Ovary (tissue), 10 donors: ENCODE measurements at places on chromosomes 13 and 19. TPM values are rescaled to one million over a fixed set of nuclear protein-coding genes. Genes with fewer than 3 reads are reported as not detected.

- DNase-seq: peak; percentile 88
Observed at GRCh38 chr19:7928741-7929701, 3.1 kb upstream of the CTXN1 start.

GRCh38 chr13:46401432-46401831, 14.4 kb upstream of the RUBCNL start:
- DNase-seq: no peak

DNA sequence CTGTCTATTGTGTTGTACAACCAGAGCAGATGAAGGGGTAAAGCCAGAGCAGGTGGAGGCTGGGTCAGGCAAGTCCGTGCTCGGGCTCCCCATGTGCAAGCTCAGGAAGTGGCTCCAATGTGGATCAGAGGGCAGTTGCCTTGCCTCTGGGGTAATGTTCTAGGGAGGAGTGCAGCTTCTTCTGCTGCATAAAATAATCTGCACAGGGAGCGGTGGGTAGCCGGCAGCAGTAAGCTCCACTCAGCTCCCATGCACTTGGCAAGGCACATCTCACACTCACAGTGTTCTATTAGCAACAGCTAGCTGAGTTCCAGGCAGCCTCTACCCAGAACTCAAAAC, 565.3 kb upstream of the SLITRK1 start:
- DNase-seq: no peak

DNA sequence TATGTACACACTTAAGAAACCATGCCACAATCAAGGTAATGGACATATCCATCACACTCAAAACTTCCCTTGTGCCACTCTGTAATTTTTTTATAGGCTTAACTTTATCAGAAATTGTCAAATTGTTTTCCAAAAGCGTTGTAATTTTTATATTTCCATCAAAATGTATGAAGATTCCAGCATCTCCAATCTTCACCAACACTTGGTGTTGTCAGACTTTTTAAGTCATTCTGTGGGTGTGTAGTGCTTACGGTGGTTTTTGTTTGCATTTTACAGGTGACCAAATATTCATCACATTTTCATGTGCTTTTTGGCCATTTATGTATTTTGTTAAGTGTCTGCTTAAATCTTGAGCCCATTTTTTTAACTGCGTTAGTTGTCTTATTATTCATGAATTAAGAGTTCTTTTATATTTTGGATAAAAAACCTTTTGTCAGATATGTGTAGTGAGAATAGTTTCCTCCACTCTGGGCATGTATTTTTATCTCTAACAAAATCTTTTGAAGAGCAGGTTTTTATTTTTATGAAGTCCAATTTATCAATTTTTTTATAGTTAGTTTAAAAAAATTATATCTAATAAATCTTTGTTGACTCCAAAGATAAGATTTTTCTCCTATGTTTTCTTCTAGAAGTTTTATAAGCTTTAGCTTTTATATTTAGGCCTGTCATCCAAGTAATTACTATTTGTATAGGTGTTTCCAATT, 4.6 kb upstream of the ZNF45 start:
- DNase-seq: no peak

DNA sequence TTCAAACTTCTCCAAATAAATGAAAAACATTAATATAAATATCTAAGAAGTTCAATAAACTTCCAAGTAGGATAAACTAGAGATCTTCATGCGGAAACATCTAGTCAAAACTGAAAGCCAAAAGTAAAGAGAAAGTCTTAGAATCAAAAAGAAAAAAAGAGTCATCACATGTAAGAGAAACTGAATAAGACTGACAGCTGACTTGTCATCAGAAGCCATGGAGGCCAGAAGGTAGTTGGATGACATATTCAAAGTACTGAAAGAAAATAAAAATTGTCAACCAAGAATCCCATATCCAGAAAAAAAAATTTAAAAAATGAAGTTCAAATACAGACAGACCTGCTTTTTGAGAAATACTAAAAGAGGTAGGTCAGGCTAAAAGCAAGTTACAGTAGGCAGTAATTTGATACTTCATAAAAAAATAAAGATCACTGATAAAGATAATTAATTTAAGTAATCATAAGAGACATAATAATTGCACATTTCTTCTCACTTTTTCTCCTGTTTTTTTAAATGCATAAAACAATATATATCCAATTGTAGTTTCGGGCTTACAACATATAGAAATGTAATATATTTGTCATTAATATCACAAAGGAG, 327.6 kb upstream of the PCDH9 start:
- DNase-seq: no peak

DNA sequence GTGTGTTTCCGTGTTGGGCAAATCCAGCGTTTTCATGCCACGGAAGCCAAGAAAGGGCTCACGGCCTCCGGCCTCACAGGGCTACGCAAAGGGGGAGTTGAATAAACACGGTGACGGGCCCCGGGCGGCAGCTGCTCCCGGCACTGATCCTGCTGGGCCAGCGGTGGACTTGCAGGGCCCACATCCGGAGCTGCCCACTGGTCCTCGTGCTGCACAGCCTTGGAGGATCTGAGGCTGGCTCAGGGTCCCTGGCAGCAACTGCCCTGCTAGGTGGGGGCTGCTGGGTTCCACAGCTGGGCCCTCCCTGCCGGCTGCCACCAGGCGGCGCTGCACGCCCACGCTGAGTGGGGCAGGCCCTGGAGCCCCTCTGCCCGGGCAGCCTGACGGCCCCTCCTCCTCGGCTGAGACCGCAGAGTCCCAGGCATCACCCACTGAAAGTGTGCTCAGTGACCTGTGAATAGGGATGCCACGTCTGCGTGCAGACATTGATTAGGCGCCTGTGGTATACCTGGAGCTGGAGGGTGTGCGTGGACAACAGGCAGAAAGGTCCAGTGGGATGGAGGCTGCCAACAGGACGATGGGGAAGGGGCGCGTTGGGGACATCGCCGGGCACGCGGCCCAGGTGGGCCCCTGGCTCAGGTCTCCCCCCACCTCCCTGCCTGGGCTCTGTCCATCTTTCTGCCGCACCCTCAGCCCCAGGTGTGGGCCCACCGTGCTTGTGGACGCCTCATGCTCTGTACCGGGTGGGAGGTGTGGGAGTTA, 5.3 kb upstream of the HCN2 start:
- DNase-seq: peak; percentile 39

DNA sequence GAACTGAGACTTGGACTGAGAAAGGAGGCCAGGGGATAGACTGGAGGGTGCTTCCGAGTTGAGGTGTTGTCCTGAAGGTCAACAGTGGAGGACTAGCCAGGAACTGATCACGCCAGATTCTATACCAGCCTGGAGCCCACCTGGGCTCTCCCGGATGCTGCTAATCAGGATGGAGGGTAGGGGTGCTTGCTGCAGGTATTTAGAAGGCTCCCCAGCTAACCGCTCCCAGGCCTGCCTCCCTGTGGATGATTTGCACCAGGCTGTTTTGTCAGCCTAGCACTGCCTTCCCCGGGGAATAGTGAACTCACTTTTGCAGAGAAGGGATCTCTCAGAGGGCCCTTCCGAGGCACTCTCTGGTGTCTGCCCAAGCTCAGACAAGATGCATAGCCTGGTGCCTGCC, 60.5 kb upstream of the KCTD15 start:
- DNase-seq: no peak

- DNase-seq: peak; percentile 78
Observed at GRCh38 chr19:17260842-17261325, 3.7 kb downstream of the USHBP1 start.

DNA sequence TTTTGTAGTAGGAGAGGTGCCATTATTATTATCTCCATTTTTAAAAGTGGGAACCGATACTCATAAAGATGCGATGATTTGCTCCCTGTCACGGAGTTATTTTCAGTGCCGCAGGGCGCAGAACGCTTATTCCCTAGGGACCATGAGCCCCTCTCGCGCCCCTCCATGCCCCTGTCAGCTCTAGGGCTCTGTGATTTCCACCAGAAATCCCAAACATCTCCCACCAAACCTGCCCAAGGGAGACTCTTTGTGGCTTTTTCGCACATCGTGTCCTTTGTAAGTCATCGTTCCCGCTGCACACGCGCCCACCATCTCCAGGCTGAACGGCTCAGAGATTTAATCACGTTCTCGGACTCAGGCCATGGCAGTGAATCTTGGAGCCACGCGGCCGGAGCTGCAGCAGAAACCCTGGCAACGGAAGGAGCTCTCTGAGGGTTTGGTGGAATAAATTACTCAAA, 105.1 kb downstream of the DNAJC15 start:
- no peak for DNase-seq

GRCh38 chr13:46396341-46396740, 9.3 kb upstream of the RUBCNL start:
- no peak for DNase-seq

- no peak for DNase-seq
Observed at GRCh38 chr13:77079902-77080413, 53.0 kb upstream of the FBXL3 start.

GRCh38 chr13:77412860-77413259, 86.0 kb upstream of the MYCBP2 start:
- no peak for DNase-seq

GRCh38 chr19:49413348-49413747, 9.9 kb downstream of the PTH2 start:
- no peak for DNase-seq

- DNase-seq: no peak
Observed at GRCh38 chr13:39016787-39017186, 21.1 kb downstream of the PROSER1 start.

ZNF534 gene
- total RNA-seq: 0.91 TPM

SYNE4 gene
- 0.43 TPM for total RNA-seq

OR7A10 gene
- total RNA-seq: not detected

OR7C2 gene
- not detected for total RNA-seq

FPR3 gene
- 1.7 TPM for total RNA-seq
